ENCODE measurements at places on chromosomes 6 and 20.

GRCh38 chr20:41862476-41862875 lies 244.3 kb upstream of the CHD6 start:
- no peaks in the 10 kb centered on the region for H3K36me3 ChIP-seq
- H3K4me3 ChIP-seq = no peak overlapping the region
- no peak for DNase-seq
- no peak overlapping the region for H3K27ac ChIP-seq

GRCh38 chr6:64672131-64672530 lies 1034.9 kb downstream of the EYS start:
- no peaks in the 10 kb centered on the region for H3K36me3 ChIP-seq
- H3K4me3 ChIP-seq = no peak overlapping the region
- DNase-seq = no peak
- no peaks in the 10 kb centered on the region for H3K27me3 ChIP-seq
- no peaks in the 10 kb centered on the region for H3K4me1 ChIP-seq
- H3K27ac ChIP-seq = no peak overlapping the region

DNA sequence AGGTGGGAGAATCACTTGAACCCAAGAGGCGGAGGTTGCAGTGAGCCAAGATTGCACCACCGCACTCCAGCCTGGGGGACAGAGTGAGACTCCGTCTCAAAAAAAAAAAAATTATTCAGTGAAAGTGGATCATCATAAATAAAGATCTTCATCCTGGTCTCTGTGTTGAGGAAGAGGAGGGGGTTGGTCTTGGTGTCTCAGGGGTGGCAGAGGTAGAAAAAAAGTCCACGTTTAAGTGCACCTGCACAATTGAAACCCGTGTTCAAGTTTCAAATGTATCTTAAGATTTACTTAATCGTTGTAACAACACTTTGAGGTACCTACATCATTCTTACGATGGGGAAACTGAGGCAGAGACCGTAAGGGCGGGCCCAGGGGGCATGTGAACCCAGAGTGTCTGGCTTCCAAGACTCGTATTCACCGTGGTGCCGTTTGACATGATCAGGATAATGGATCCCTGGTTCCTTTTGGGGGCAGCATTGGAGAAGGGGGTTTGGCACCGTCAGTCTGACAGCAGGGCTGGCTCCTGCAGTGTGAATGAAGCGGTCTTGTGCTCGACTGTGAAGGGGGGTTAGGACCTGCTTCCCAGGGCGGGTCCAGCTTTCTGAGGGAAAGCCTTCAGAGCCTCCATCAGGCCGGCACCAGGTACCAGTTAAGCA lies 32.9 kb upstream of the ID1 start:
- H3K27me3 ChIP-seq = no peaks in the 10 kb centered on the region
- DNase-seq = no peak
- peaks cover 51% of the 10 kb centered on the region for H3K4me1 ChIP-seq
- peaks cover 15% of the 10 kb centered on the region for H3K36me3 ChIP-seq
- H3K27ac ChIP-seq = peak overlapping the region; percentile 76

GRCh38 chr6:158226655-158227512 lies 58.7 kb downstream of the GTF2H5 start:
- H3K27ac ChIP-seq = no peak overlapping the region
- peaks cover 6% of the 10 kb centered on the region for H3K4me1 ChIP-seq
- no peak for DNase-seq
- no peak overlapping the region for H3K4me3 ChIP-seq

- no peak overlapping the region for H3K4me3 ChIP-seq
- no peak overlapping the region for H3K27ac ChIP-seq
- H3K27me3 ChIP-seq = peaks cover 4% of the 10 kb centered on the region
- peaks cover 20% of the 10 kb centered on the region for H3K4me1 ChIP-seq
- no peak for DNase-seq
- H3K36me3 ChIP-seq = no peaks in the 10 kb centered on the region
These were observed 192.8 kb downstream of the LRFN2 start for GRCh38 chr6:40394381-40394780.

GRCh38 chr6:162636167-162636566 lies 91.4 kb downstream of the PRKN start:
- no peak for DNase-seq
- H3K36me3 ChIP-seq = no peaks in the 10 kb centered on the region
- H3K4me1 ChIP-seq = no peaks in the 10 kb centered on the region

- H3K36me3 ChIP-seq = no peaks in the 10 kb centered on the region
- no peak for DNase-seq
- H3K27ac ChIP-seq = no peak overlapping the region
- no peaks in the 10 kb centered on the region for H3K4me1 ChIP-seq
These were observed 58.3 kb upstream of the TSHZ2 start for GRCh38 chr20:52913650-52914387.
